Activated CD4-positive, alpha-beta memory T cell treated with anti-CD3 and anti-CD28 coated beads, Interleukin-2, amount 10 ng/mL, durations not matched to agents 7 days and 5 days (primary cell): ENCODE measurements at places on chromosomes 11 and 22. TPM values are rescaled to one million over a fixed set of nuclear protein-coding genes. Genes with fewer than 3 reads are reported as not detected.
A peak's percentile ranks its signal among the peaks of the same experiment; 100 is the strongest.

DNA sequence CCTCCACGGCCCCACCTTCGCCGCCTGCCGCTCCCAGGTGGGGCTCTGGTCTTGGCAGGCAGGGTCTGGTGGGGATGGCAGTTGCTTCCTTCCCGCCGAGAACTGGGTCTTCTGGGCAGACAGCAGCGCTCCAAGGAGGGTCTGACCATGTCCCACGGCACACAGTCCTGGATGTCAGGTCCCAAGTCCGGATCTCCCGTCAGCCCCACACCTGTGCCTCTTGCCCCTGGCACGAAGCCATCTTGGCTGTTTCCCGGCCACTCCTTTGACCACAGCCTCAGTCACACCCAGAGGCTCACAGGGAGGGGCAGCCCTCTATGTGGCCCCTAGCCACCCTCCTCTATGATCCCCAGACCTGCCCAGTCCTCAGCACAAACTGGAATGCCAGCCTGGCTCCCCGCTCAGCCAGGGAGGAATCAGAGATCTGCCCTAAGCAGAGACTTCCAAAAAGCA is 14.3 kb downstream of the MUC5B start:
- DNase-seq = no peak

GRCh38 chr11:115164774-115165173 is 339.4 kb downstream of the CADM1 start:
- DNase-seq = no peak

DNA sequence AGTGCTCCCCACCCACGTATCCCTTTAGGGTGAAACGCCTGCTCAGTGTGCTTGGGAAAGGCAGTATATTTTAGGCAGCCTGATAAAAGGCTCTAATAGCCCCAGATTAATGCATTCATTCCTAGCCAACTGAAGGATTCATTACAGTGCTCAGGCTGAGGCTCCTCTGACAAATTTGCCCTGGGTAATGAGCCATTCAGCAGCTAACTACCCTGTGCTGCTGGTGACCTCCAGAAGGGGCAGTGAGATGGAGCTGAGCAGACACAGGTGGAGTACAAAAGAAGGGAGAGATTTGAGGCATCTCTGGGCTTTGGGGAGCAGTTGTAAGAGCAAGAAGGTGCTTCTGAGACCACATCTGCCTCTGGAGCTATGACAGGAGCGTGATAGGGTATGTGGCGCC is 817.0 kb downstream of the NTM start:
- no peak for DNase-seq

GRCh38 chr11:64339754-64340408 is at the start of gene CCDC88B:
CCDC88B (plus strand) TSS chr11:64340204; CDS start chr11:64340267, 63 bp downstream.
- DNase-seq = peak; percentile 91

DNA sequence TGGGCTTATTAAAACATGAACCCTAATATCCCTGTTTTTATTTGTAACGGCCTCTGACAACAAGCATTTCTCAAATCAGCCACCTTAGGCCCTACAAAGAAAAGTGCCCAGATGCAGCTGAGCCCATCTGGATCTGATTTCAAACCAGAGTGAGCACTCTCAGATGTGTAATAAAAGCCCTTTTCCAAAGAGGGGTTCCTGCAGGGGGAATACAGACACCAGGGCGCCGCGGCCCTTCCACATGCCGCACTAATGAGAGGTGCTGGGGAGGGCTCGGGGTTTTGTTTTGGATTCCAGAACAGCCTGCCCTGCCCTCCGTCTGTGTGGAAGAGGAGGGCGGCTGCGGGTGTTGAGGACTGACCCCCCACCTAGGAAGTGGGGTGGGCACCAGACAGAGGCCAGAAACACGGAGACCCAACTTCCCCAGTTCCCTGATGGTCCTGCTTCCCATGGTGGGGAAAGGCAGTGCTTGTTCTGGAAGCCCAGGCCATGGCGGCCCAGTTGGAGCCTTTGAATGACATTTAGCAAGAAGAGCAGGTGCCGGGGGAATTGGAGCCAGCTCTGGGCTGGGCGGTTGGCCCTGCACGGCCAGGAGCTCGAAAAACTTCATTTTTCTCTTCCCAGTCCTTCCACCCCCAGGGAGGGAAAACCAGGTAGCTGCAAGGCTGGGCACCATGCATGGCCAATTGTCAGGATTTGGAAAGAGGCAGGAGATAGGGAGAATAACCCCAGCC is 63.7 kb downstream of the MACROD1 start:
- DNase-seq = no peak

DNA sequence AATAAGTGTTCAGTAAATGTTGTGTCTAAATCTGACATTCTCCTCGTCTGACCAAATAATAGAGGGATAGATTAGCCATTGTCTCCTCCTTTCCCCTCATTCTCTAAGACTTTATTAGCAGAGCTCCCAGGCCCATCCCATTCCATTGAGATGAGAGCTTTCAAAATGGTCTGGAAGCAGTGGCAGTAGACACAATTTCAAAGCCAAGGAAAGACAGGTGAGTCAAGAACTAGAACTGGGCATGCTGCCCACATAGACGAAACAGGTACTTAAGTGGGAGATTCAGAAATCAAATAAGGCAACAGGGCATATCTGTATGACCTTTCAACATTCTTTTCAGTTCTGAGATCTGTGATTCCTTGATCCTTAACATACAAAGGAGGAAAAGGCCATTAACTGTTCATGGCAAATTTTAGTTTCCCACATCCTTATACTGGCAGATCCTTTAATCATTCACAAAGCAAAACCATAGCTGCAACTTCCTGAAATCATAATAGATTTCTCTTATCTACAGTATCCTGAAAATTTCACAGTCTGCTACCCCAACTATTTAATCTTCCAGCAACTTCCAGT is 96.6 kb upstream of the KCNA4 start:
- no peak for DNase-seq

DNA sequence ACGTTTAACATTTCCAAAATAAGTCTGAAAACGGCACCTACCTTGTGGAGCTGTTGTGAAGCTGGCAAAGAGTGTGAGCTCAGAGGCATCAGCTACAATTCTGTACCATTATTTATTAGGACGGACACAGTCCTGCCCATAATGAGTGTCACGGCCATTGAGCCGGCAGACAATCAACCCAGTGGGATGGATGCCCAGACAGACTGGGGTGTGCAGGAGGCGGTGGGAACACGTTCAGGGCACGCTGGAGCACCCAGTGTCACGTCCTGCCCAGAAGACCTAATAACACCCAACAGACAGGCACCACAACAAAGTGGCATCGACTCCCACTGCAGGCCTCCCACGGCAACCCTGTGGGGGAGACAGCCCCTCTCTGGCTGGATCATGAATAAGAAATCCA is 34.5 kb downstream of the TPST2 start:
- DNase-seq = no peak

DNA sequence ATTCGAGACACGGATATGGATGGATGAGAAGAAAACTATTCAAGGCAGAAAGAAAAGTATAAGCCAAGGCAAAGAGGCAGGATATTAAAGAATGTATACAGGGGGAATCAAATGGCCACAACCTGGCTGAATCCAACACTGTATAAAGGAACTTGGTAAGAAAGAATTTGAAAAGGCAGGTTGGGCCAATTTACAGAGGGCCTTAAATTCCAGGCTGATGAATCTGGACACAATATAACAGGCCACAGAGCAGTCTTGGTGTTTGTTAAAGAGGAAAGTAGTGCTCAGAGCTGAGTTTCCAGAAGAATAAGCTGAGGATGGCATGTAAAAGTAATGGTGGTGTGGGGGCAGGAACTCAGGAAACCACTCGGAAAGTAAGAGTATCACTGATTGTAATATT is 72.3 kb upstream of the POU2AF2 start:
- no peak for DNase-seq

- DNase-seq = no peak
Observed at GRCh38 chr11:45576461-45577215, 88.8 kb downstream of the CHST1 start.

DNA sequence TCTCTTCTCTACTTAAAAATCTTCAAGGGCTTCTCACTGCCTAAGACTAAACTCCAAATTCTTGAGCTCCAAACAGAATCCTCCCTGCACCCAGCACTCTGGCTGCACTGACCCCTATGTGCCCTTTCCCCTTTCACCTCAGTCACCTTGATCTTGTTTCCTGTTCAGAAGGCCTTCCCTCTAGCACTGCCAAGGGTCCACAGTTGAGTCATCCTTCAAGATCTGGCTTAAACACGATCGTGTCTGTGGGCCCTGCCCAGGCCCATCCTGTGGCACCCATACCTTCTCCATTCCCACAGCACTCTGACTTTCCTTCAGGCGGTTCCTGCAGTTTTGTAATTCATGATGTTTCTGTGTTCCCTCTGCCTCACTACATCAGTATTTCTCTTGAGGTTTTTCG is 129.2 kb downstream of the ARL14EP start:
- DNase-seq = no peak

- no peak for DNase-seq
Observed at GRCh38 chr11:104091281-104092096, 55.0 kb downstream of the DDI1 start.

- no peak for DNase-seq
Observed at GRCh38 chr22:17162731-17163130, 3.7 kb upstream of the HDHD5 start.

DNA sequence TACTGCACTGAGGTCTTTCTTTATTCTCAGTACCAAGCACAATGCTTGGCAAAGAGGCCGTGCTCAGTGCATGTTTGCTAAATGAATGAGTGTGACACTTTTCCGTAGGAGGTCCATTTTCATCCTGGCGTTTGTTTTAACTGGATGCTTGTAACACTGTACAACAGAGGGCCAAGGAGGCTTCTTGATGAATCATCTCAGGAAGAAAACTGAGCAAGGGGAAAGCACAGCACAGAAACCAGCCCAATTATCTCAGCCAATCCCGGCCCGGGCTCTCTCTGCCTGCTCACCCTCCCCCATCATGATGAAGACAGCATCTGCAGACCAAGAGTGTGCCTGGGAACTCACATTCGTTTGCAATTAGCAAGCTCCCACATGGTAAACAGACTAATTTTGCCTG is 570.3 kb downstream of the OPCML start:
- no peak for DNase-seq

DNA sequence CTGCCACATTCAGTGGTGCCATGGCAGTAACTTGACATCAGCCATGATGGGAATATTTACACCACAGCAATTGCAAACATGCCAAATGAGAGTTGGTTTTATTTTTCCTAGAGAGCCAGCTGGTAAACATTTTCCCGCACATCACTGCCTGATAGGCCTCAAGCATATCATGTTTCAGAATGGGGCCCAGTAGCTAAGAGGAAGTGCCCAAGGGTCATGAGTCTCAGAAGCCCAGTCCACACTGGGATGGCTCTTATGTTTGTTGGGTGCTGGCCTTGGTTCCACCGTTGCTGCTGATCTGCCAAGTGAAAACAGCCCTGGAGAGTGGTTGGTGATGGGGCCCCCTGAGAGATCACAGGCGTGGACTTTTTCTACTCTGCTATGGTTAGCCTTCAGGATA is 64.3 kb upstream of the NAV2 start:
- no peak for DNase-seq

DNA sequence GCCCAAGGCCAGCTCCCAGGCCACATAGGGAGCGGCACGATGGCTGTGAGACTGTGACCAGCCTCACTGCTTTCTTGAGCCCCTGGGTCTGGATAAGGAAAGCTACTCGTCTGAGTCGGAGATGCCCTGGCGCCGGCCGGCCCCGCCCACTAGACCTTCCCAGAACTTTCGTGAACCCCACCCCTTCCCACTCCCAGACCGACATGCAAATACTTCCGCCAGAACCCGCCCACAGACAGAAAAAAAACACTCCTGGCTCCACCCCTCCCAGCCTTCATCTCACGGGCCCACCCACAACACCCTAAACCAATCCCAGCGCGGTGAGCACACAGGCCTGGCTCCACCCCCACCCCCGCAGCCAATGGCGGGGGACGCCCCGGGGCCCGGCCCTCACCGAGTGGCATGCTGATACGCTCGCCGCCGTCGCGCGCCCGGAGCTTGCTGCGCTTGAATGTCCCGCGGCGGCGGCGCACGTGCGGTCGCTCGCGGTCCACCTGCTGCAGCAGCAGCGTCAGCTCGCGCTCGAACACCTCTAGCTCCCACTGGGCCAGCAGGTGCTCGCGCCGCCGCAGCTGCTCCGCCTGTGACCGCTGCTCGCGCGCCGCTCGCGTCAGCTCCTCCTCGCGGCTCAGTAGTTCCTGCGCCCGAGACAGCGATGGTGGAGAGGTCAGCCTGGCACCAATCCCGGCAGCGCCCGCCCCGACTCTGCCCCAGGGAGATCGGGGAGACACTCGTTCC is 7.0 kb downstream of the MAP3K11 start:
- DNase-seq = no peak

DNA sequence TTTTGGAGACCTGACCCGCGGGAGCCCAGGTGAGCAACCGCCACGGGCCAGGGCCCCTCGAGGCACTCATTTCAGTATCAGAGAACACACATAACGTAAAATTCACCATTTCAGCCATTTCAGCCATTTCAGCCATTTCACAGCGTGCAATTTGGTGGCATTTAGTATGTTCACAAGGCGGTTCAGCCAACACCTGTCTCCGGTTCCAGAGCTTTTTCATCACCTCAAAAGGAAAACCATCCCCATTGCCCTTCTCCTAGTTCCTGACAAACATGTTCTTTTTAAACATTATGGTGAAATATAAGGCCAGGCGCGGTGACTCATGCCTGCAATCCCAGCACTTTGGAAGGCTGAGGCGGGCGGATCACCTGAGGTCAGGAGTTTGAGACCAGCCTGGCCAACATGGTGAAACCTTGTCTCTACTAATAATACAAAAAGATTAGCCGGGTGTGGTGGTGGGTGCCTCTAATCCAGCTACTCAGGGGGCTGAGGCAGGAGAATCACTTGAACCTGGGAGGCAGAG is 119.3 kb downstream of the KCNQ1 start:
- DNase-seq = no peak

- peak; percentile 19 for DNase-seq
Observed at GRCh38 chr22:50112151-50113118, 22.6 kb downstream of the MOV10L1 start.

DNA sequence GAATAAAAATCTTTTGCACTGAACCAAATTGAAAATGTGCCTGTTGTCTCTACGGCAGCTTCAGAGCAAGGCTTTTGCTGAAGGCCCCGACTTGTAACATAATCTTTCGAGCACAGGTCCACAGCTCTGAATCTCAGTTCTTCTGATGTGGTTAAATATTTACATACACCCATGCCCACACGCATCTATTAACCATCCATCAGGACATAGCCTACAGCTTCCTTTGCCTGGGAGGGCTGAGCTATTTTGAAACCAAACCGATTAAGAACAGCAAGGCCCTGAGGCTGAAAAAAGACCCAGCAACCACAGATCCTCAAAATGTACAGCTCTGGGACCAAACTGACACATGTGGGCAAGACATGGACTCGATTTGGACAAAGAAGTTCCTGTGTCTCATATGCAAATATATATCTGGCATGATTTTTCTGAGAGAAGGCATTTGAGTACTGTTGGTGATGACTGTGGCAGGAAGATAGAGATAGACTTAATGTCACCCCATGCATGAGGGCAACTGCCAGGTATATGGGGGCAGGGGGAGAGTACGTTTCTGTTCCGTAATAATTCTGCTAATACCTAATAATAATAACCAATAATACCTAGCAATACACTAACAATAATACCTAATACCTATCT is 322.7 kb upstream of the PLET1 start:
- DNase-seq = no peak

GRCh38 chr11:33867996-33868646 is 23.8 kb downstream of the LMO2 start:
- no peak for DNase-seq

GRCh38 chr11:108241330-108242037 is 18.6 kb downstream of the ATM start:
- DNase-seq = no peak

Gene TRIM51
- total RNA-seq = not detected

Gene AGBL2
- 5.9 TPM for total RNA-seq

Gene NLRP6
- total RNA-seq = 2.5 TPM

Gene BRD1
- 54.7 TPM for total RNA-seq

Gene LDHAL6A
- not detected for total RNA-seq

Gene SYT9
- not detected for total RNA-seq

Gene CHRNA10
- total RNA-seq = 1.5 TPM

Gene SLCO2B1
- 0.23 TPM for total RNA-seq

Gene DDX17
- total RNA-seq = 521 TPM

Gene DDI1
- not detected for total RNA-seq
